Upper lobe of right lung (tissue), 1 donor: ENCODE measurements at places on chromosomes 1 and 21. TPM values are rescaled to one million over a fixed set of nuclear protein-coding genes. Genes with fewer than 3 reads are reported as not detected.
A peak's percentile ranks its signal among the peaks of the same experiment; 100 is the strongest.

GRCh38 chr1:67716800-67717199 lies 31.8 kb downstream of the GADD45A start:
- H3K4me3 ChIP-seq: no peak overlapping the region
- DNase-seq: no peak
- H3K36me3 ChIP-seq: no peaks in the 10 kb centered on the region
- no peak overlapping the region for H3K27ac ChIP-seq

DNA sequence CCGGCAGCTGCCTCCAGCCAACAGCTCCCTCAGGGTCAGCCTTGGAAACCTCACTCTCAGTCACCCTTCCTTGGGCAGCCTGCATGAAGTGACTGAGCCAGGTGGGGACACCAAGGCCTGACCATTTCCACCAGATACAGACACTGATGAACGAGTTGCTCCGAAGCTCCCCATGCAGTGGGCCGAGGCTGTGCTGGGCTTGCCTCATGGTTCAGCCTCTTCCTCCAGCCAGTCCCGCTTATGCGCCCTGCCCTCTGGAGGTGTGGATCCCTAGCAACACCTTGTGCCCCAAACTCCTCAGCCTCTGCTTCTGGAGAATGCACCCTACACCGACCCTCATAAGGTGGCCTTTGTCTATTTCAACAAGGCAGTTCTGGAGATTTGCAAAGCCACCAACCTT lies 236.0 kb downstream of the RRAGC start:
- no peaks in the 10 kb centered on the region for H3K36me3 ChIP-seq
- no peaks in the 10 kb centered on the region for H3K4me1 ChIP-seq
- DNase-seq: no peak
- no peak overlapping the region for H3K4me3 ChIP-seq
- H3K27ac ChIP-seq: no peak overlapping the region

GRCh38 chr21:37566790-37567615 lies 200.4 kb downstream of the DYRK1A start:
- H3K4me1 ChIP-seq: peaks cover 16% of the 10 kb centered on the region
- H3K27ac ChIP-seq: no peak overlapping the region
- no peaks in the 10 kb centered on the region for H3K36me3 ChIP-seq
- H3K27me3 ChIP-seq: no peaks in the 10 kb centered on the region
- no peak overlapping the region for H3K4me3 ChIP-seq
- no peak for DNase-seq

DNA sequence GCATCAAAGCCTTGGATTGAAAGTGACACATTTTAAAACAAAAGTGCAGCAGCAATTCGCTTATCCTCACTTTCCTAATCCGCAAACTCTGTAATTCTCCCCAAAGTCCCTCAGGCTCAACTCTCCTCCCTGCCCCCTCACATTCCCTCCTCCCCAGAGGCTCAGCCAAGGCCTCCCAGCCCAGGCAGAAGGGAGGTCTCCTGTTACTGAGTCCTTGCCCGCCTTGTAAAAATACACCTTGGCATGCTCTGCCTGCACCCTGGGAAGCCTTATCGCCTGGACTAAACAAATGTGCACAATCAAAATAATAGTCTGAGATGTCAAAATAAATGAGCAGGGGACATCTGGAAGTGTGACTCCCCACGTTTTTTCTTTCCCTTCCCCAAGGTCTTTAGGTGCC lies 109.7 kb downstream of the PLXNA2 start:
- no peak overlapping the region for H3K27ac ChIP-seq
- H3K4me1 ChIP-seq: no peaks in the 10 kb centered on the region
- no peak for DNase-seq

DNA sequence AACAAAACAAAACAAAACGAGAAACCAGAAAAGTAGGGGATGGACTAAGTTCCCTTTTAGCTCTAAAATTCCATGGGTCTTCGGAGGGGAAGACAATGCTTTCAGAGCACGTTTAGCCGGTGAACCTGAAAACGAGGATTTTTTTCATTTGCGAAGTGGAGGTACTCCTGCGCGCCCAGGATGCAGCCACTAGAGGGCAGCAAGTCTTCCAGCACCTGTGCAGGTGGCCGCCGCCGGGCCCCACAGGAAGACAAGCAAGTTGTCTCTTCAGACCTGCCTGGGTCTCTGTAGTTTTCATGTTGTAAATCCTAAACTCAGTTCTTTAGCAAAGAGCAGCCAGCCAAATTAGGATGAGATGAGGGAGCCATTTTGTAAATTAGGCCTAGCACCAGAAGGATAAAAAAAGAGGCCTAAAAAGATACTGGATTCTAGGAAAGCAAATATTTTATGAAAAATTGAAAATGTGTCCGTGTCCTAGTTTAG lies 17.7 kb upstream of the SNX27 start:
- H3K27me3 ChIP-seq: no peaks in the 10 kb centered on the region
- no peak overlapping the region for H3K27ac ChIP-seq
- no peak overlapping the region for H3K4me3 ChIP-seq
- peaks cover 5% of the 10 kb centered on the region for H3K4me1 ChIP-seq

- no peaks in the 10 kb centered on the region for H3K36me3 ChIP-seq
- no peak overlapping the region for H3K27ac ChIP-seq
- H3K27me3 ChIP-seq: peaks cover 5% of the 10 kb centered on the region
- H3K4me3 ChIP-seq: no peak overlapping the region
- DNase-seq: no peak
These were observed 248.3 kb upstream of the CAMK1G start for GRCh38 chr1:209335178-209335577.

- H3K36me3 ChIP-seq: no peaks in the 10 kb centered on the region
- H3K27ac ChIP-seq: no peak overlapping the region
- DNase-seq: no peak
- H3K27me3 ChIP-seq: no peaks in the 10 kb centered on the region
- no peaks in the 10 kb centered on the region for H3K4me1 ChIP-seq
These were observed 10.1 kb upstream of the EXO1 start for GRCh38 chr1:241837901-241838300.

- H3K4me3 ChIP-seq: no peak overlapping the region
- H3K27ac ChIP-seq: no peak overlapping the region
- H3K36me3 ChIP-seq: no peaks in the 10 kb centered on the region
- no peaks in the 10 kb centered on the region for H3K4me1 ChIP-seq
These were observed 493.2 kb upstream of the NFIA start for GRCh38 chr1:60589046-60589748.

- peak overlapping the region; percentile 78 for H3K4me3 ChIP-seq
- no peak for DNase-seq
- H3K27me3 ChIP-seq: no peaks in the 10 kb centered on the region
These were observed 27.8 kb upstream of the A3GALT2 start for GRCh38 chr1:33348676-33349080.

- peak overlapping the region; percentile 31 for H3K27ac ChIP-seq
- DNase-seq: no peak
- no peaks in the 10 kb centered on the region for H3K27me3 ChIP-seq
- H3K4me1 ChIP-seq: peaks cover 24% of the 10 kb centered on the region
- no peak overlapping the region for H3K4me3 ChIP-seq
These were observed 35.2 kb downstream of the TGFB2 start for GRCh38 chr1:218380125-218380977.

DNA sequence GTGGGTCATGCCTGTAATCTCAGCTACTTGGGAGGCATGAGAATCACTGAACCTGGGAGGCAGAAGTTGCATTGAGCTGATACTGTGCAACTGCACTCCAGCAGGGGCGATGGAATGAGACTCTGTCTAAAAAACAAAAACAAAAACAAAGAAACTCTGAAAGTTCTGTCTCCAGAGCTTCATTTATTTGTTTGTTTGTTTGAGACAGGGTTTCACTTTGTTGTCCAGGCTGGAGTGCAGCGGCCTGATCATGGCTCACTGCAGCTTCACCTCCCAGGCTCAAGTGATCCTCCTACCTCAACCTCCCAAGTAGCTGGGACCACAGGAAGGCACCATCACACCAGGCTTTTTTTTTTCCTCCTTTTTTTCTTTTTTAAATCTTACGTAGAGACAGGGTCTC lies 191.8 kb upstream of the TNR start:
- DNase-seq: no peak
- no peak overlapping the region for H3K4me3 ChIP-seq
- H3K4me1 ChIP-seq: no peaks in the 10 kb centered on the region
- no peak overlapping the region for H3K27ac ChIP-seq

DNA sequence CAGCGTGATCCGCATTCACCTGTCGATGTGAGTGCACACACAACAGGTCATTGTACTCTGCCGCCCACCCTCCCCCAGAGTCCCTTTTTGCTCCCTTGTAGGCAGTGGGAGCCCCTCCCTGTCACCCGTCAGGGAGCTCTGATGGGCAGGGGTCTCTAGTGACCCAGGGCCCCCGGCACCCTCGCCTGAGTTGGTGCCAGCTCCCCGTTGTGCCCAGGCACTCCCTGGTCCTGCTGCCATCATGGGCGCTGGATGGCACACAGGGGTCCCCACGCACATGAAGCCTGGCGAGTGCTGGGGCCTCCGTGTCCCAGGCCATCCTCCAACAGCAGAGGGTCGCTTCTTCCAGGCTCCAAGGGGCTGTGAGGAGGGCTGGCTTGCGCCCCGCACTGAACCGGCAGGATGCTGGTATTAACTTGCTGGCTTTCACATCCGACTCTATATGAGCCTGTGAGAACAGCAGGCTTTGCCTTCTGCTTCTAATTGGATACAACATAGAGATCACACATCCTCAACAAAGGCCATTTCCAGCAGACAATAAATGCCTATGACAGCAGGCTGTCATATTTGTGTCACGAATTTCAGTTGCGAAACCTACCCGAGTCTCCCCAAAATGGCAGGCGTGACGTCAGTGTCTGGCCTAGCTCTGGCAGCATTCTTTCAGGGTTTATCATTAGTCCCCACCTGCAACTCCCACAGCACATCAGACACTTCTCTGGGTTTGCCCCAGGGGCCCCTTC lies 35.4 kb downstream of the KIAA1614 start:
- H3K4me1 ChIP-seq: no peaks in the 10 kb centered on the region
- H3K27me3 ChIP-seq: no peaks in the 10 kb centered on the region
- H3K36me3 ChIP-seq: peaks cover 9% of the 10 kb centered on the region
- DNase-seq: no peak
- H3K27ac ChIP-seq: no peak overlapping the region

DNA sequence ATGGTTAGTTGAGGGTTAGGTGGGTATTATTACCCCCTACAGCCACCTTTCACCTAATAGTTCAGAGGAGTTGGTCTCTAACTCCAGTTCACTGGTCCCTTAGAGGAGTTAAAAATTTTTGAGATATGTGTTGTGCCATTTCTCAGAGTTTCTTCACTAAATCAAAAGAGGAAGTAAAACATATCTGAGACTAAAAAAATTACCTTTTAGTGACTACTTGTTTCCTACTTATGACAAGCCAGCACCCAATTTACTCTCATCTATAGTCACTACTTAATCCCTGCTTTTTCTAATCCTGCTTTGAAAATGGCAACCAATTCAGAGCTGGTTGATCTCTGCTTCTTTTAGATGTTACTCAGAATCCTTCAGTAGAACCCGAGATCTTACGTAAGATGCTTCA lies 1316.8 kb upstream of the B3GALT2 start:
- H3K4me1 ChIP-seq: no peaks in the 10 kb centered on the region
- no peak overlapping the region for H3K4me3 ChIP-seq
- DNase-seq: no peak

- peak; percentile 58 for DNase-seq
- no peaks in the 10 kb centered on the region for H3K36me3 ChIP-seq
- H3K4me3 ChIP-seq: no peak overlapping the region
- H3K27me3 ChIP-seq: no peaks in the 10 kb centered on the region
- H3K27ac ChIP-seq: no peak overlapping the region
- H3K4me1 ChIP-seq: no peaks in the 10 kb centered on the region
These were observed 21.3 kb downstream of the SERINC2 start for GRCh38 chr1:31434101-31434871.

GRCh38 chr1:77339326-77339725 lies 57.5 kb downstream of the AK5 start:
- H3K27ac ChIP-seq: no peak overlapping the region
- no peaks in the 10 kb centered on the region for H3K36me3 ChIP-seq
- DNase-seq: no peak
- H3K4me1 ChIP-seq: no peaks in the 10 kb centered on the region
- H3K27me3 ChIP-seq: no peaks in the 10 kb centered on the region

DNA sequence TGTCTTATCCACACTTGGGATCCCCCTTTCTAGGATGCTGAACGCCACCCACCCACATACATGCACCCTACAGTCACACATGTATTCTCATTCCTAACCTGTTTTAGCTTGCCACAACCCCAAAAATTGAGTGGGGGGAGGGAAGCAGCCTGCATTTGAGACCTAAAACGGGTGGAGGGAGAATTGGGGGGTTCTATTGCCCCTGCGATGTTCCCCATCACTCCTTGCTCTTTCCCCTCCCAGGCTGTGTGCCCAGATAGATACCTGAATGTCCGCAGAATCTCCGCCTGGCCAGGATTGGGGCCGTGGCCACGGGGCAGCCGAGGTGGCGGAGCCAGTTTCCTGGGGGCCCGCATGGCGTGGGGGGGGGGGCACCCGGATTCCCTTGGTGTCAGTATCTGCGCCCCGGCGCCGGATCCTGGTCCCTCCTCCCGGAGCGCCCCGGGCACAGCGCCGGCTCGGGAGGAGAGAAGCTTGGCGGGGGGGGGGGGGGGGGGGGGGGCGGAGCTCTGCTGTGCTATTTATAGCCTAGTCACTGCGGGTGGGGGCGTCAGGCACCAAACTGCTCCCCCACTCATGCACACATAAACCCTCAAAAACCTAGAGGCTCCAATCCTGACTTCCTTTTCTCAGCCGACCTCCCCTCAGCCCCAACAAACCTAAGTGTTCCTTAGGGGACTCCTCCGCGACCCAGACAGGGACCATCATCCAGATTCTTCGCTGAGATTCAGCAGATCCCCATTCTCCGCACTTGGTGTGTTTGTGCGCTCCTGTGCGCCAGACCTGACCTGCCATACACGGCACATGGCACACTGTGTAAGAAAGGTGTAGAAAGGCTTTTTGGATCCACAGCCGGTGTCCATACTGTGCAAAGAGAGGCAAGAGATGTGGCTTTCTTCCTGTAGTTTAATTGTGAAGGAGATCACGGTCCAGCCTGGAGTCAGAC lies 1.9 kb downstream of the ANKRD34A start:
- DNase-seq: peak; percentile 77
- peaks cover 52% of the 10 kb centered on the region for H3K4me1 ChIP-seq
- no peak overlapping the region for H3K27ac ChIP-seq
- no peaks in the 10 kb centered on the region for H3K36me3 ChIP-seq
- peak overlapping the region; percentile 73 for H3K4me3 ChIP-seq
- H3K27me3 ChIP-seq: no peaks in the 10 kb centered on the region

DNA sequence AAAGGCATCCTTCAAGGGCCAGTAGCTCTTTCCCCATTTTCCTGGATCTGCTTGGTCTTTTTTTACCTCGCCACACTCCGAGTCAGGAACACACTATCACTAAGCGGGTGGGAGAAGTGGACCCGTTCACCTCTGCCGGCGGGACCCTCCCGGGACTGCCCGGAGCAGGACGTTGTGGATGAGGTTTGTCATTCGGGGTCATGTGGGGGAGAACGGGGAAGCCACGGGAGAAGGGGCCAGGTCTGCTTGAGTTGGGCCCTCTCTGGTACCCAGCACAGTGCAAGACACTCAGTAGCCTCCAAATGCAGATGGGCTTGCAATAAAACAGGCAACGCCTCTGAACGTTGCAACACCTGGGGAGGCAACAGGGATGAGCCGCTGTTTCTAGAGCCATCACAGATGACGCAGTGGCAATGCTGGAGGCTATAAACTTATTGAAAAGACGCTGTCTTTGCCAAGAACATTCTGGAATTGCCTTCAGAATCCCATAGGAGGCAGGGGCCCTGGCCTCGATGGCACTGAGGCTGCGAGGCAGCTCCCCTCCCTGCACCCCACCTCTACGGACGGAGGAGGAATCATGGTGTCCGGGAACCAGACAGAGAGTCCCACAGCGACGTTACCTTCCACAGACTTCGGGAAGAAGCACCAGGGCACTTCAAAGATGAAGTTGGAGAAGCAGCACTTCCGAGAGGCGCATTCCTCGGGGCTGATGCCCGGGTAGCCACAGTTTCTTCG lies 3.8 kb downstream of the TFF2 start:
- DNase-seq: no peak
- H3K27me3 ChIP-seq: no peaks in the 10 kb centered on the region
- H3K36me3 ChIP-seq: no peaks in the 10 kb centered on the region

The SPRR2D gene
- total RNA-seq: not detected

The PDC gene
- not detected for total RNA-seq

The AKR7A3 gene
- 0.43 TPM for total RNA-seq

The C4BPA gene
- total RNA-seq: 175 TPM

The VPS13D gene
- 74.7 TPM for total RNA-seq

The DHCR24 gene
- total RNA-seq: 749 TPM
